ENCODE measurements at places on chromosomes 7 and 10.

DNA sequence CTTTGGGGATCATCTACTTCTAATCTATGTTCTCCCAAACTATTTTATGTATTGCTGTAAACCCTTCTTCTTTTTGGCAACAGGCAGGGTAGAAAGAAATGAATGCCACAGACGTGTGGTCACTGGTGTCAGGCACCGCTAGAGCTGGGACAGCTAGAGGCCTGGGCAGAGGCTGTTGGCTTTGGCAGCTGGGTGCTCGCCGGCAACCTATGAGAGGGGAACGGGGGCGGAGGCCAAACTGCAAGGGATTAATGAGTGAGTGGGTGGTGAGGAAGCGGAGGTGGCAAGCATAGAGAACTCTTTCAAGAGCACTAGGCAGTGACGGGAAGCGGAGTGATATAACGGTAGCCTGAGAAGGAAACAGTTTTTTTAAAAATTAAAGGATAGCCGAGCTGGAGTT is 78.5 kb downstream of the CREB5 start:
- DNase-seq, result no peak

DNA sequence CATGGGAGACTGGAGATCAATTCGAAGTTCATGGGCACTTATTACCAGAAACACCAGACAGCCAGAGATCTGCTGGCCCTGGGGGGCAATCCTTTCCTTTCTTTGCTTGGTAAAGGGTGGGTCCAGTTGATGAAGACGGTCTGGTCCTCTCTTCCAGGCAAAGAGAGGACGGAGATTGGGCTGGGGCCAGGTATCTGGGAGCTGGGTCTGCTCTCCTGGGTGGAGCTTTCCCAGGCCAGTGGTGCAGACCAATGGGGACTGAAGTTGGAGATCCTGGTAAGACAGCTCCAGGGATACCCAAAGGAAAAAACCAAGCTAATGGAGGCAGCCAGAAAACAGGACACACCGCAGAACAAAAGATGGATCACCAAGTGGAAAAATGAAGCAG is 18.3 kb downstream of the NOD1 start:
- no peak for DNase-seq

- no peak for DNase-seq
Measured at GRCh38 chr7:132551886-132552285, 24.4 kb downstream of the PLXNA4 start.

DNA sequence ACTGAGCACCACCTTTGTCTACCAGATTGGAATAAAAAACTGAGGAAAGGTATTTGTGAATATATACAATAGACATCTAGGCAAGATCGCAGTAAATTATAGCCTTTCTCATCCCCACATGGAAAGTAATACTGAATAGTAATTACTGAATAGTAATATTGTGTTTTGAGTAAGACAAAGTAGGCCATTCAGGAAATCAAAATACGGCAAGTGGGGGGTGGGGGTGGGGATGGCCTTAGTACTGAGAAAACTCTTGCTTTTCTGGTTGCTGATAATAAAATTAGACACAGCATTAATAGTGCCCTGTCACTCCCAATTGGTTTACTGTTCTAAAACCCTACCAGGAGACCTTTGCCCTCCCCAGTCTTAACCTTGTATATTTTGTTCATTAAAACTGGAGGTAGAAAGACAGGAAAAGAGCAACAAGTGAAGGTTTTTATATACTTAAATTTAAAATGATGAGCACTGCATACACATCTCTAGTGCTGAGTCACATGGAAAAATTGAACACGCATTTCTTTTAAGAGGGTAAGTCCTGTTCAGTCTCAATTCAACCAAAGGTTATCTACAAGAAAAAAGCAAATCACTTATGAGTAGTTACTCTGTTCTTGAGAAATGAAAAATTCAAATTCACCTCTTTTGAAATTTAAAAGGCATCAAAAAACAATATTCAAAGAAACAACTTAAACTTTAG is 65.6 kb downstream of the IGF2BP3 start:
- DNase-seq, result no peak

DNA sequence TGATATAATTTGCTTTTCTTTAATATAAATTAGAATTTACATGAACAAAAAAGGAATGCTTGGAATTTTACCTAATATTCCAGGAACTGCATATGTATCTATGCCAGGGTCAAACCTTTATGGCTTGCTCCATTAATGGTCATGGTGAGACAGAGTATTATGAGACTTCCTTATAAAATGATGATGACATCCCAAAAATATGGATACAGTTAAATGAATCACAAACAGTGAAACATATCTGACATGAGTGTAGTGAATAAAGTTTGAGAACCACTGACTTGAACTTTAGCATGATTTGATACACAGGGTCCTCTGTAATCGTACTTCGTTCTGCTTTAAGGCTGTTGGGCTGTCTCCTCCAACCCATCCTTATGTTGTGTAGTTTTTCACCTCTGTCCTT is 51.8 kb downstream of the MARCHF5 start:
- no peak for DNase-seq

DNA sequence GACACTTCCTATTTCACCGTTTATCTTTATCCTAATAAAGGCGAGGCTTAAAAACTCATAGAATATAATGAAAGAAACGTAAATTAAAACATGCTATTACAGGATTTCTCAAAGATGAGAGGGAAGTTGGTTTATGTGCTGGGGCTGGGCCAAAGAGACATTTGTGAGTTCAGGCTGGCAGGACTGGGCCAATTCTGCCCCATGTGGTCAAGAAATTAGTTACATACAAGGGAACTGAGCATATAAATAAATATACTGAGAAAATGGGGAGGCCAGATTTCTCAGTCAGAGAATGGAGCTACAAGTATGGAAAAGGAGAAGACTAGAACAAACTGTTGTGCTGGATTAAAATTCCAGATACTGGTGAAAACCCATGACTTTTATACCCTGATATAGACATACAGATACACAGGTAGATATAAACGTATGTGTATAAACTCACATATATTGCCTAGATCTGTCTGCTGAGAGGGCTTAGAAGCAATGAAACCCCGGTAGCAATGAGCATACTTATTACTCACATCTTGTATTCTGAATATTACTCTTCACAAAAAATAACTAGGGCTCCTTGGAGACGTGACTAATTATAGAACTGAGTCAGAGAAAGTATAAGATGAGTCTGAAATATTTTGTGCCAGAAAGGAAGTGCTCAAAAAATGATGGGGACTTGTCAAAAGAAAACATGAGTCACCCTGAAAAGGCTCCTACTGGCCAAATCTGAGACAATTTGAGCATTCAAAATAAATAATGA is 155.7 kb upstream of the FGFR2 start:
- no peak for DNase-seq

DNA sequence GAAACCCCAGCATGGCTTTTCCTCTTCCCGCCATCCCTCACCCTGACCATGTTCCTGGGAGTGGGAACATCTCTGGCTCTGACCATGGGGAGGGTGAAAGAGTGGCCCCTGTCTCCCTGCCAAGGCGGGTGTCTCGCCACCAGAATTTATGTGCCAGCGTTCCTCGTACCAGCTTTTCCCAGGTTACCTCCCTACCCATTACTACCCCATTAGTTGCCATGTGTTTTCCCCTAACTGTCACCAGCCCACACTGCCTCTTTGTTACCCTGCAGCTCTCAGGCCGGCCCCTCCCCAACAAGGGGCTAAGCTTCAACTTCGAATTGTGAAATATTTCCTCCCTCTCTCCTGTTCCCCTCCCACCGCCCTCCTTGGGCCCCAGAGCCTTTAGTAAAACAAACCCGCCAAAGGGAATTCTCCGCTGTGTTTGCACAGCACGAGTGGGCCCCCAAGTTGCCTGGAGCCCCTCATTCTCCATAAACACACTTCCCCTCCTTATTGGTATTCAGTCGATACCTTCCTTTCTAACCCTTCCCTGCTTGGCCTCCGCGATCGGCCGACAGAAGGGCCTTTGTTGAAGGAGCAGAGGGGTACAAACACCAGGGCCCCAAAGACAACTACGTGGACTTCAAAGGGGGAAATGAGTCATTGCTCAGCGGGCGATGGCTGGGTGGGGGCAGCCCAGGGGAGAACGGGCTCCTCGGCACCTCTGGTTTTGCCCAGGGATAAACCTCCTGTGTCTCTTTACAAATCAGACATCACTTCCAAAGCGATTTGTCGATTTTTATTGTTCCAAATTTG is 45.5 kb downstream of the SLIT1 start:
- no peak for DNase-seq

DNA sequence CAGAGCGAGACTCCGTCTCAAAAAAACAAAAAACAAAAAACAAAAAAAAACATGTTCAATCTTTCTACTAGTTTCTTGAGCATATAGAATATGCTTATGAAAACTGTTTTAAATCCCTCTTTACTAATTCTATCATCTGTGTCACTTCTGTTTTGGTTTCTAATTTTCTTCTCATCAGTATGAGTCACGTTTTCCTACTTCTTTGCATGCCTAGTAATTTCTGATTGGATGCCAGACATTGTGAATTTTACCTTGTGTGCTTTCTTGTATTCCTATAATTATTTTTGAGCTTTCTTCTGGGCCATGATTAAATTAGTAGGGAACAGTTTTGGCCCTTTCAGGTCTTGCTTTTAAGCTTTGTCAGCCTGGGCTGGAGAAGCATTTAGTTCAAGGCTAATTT is 9.9 kb downstream of the MICU1 start:
- no peak for DNase-seq

Data from stimulated activated CD8-positive, alpha-beta memory T cell treated with anti-CD3 and anti-CD28 coated beads, Interleukin-2, amount 100 ng/mL, for 1 hour (primary cell).